ENCODE measurements at places on chromosomes 1 and 21.

DNA sequence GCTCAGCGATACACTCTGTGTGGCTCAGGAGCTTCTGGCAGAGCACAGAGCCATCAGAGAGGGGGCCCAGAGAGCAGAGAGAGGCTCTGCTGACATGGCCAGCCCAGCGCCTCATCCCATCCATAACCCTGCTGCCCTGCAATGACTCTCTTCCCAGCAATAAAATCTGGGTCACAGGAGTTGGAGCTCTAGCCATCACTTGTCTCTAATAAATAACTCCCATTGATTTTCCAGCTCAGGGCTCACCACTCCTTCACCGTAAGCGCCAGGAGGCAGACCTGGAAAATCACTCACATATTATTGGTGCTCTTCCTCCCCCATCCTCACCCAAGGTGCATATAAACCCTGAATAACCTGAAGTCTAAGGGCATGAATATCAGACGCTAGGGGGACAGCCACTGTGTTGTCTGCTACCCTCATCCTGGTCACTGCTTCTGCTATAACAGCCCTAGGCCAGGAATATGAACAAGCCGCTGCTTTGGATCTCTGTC lies at the start of gene APCS:
Gene APCS (plus strand): TSS at position 366 of the 491 bp plus-strand sequence. CDS start 96 bp downstream, at position 462.
- DNase-seq = no peak

- DNase-seq = no peak
These were observed 10.1 kb upstream of the ADORA3 start for GRCh38 chr1:111513410-111514020.

DNA sequence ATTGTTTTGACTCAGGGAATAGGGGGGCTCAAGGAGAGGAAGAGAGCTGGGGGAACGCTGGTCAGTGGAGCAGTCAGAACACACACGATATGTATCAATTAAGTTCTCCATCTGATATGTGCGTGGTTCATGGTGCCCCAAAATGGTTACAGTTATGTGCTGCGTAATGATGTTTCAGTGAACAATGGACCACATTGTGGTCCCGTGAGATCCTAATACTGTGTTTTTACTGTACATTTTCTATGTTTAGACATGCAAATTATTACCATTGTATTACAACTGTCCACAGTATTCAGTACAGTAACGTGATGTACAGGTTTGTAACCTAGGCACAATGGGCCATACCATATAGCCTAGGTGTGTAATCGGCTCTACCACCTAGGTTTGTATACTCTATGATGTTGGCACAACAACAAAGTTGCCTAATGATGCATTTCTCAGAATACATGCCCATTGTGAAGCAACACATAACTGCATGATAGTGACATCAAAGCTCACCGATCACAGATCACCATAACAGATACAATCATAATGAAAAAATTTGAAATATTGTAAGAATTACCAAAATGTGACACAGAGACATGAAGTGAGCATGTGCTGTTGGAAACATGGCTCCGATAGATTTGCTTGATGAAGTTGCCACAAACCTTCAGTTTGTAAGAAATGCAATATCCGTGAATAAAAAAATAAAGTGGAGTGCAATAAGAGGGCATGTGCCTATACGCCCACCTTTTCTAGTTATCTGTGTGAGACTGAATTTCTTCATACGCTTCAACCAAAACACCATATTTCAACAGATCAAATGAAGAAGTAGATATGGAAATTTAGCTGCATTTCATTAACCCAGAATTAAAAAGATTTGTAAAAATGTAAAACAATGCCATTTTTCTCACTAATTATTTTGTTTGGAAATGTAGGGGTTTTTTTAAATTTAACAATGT lies 14.8 kb upstream of the TMEM54 start:
- DNase-seq = no peak

GRCh38 chr1:38500352-38500751 lies 359.2 kb downstream of the RRAGC start:
- DNase-seq = no peak

DNA sequence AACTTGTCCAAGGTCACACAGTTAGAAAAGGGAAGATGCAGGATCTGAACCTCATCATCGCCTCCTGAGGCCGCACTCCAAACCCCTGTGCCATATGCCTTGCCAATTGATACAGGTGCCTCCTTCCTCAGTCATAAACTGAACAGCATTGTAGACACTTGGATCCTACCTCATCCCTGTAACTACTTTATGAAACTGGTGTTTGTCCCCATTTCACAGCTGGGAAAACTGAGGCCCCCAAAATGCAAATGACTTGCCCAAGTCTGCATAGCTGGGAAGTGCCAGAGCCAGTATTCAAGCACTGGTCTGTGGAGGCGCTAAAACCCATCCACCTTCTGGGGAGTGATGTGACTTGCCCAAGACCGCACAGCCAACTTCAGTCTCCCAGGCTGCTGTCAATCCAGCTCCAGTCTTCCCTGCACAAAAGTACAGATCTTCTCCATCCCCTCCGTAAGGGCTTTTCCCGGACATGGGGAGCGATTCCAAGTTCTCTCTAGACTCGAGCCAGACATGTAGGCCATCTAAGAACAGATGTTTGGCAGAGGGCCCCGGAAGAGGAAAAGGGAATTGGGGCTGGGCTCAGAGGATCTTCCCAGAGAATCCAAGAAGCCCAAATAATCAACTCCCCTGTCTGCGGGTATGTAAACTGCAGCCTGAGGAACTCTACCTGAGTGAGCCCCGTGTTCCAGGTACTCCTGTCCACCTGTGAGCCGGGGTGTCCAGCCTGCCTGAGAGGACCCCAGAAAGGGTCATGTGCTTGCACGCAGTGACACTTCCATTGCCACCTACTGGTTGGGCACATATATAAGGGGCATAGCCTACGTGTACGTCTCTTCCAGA lies 60.5 kb downstream of the SYT2 start:
- DNase-seq = no peak

DNA sequence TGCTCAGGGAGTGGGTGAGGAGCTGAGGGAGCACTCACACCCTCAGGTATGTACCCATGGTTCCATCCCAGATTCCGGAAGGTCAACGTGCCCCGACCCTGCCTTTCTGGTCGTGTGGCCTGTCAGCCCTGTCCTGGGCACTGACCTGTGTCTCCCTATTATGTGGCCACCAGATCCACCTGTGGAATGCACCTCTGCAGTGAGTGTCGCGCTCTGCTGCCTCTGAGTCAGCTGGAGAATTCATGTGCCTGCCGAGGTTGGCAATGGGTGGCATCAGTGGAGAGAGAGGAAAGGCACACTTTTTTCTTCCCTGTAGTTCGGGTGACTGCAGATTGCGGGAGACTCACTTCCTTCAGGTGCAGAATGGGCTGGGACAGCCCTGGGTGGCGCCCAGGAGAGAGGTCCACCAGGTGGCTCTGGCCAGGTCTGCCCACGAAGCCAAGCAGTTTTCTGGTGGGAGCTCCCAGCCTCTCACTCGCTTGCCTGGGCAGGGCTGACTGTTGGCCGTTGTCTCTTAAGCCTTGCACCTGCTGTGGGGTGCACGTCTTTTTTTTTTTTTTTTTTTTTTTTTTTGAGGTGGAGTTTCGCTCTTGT lies 176.1 kb upstream of the TMEM51 start:
- no peak for DNase-seq

DNA sequence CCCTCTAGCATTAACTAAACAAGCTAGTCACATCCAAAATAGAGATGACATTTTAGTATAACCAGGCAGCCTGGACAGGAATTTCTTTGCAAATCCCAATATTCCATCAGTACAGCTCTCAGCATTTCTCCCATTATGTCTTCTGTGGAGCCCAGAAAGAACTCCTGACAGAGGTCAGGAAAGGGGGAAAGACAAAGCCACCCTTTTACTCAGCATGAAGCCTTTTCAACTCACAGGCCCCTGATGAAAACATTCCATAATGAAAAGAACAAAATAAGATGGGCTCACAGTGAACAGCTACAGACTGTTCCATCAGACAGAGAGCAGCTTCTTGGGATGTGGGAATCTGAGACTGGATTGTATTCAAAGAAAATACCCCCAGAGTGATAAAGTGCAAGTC lies 80.6 kb downstream of the TEX35 start:
- no peak for DNase-seq

- no peak for DNase-seq
These were observed 14.7 kb downstream of the INTS3 start for GRCh38 chr1:153742411-153743142.

DNA sequence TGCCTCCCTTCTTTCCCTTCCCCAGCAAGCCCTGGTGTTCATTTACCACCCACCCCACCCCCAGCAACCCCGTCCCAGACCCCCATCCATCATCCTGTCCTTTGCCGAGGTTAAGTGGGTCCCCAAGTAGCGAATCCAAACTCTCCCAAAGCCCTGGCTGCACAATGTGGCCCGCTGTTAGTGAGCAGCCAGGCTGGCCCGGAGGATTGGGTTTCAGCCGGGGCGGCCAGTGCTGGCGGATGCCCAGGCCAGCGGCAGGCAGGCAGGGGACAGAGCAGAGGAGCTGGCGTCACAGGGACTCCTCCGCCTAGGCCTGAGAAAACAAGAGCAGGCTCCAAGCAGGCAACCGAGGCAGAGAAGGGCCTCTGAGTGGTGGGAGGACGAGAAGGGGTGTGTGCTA lies 61.4 kb downstream of the EPHB2 start:
- DNase-seq = peak; percentile 14

DNA sequence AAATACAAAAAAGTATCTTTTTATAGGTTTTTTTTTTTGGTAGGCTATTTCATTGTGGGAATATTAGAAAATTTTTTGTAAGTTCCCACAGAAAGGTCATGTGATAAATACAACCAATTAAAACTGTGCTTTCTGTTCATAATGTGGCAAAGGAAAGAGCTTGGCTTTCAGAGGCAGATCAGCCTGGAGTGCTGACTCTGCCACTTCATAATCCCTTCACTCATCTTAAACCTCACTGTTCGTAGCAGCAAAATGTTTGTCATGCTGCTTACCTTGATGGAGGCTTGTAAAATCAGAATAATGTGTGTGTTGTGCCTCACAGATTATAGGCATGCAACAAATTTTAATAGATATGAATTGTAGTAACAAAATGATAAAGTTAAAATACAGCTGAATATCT lies 176.8 kb downstream of the ZP4 start:
- no peak for DNase-seq

DNA sequence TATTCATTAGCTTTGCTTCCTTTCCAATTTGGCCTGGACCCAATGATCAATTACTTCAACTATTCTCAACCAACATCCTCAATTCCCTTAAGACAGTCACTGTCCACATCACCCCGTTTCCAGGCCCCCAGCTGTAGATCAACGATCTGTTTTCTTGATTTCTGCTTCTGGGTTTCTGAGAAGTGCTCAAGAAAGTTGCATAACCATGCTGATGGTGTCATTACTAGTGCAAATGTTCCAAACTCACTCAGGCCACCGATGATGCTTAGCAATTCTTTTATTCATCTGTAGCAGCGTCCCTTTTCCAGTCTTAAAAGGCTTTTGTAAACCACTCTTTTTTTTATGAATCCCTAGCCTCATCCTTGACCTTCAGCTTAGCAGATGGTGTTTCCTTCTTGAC lies 155.8 kb upstream of the PTGFR start:
- no peak for DNase-seq

DNA sequence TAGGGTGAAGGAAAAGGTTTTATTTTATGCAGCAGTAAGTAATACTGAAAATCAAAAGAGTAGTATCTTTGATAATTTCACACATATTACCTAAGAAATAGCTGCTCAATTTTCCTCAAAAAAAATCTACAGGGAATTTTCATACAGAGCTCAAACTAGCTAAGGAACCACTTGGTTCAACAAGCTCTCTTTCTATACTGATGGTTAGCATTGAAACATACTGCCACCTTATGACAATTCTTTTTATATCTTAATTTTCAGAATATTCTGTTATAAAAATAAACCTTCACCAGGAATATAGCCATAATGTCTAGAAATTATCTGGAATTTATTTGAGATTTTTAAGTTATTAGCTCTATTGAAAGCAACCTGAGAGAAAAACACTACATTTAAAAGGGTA lies 142.1 kb downstream of the DPYD start:
- no peak for DNase-seq

- DNase-seq = no peak
These were observed 409.1 kb downstream of the RWDD3 start for GRCh38 chr1:95643071-95643470.

Measured in progenitor cell of endocrine pancreas (in vitro differentiated cells).